ENCODE measurements at places on chromosomes 16 and 17.

DNA sequence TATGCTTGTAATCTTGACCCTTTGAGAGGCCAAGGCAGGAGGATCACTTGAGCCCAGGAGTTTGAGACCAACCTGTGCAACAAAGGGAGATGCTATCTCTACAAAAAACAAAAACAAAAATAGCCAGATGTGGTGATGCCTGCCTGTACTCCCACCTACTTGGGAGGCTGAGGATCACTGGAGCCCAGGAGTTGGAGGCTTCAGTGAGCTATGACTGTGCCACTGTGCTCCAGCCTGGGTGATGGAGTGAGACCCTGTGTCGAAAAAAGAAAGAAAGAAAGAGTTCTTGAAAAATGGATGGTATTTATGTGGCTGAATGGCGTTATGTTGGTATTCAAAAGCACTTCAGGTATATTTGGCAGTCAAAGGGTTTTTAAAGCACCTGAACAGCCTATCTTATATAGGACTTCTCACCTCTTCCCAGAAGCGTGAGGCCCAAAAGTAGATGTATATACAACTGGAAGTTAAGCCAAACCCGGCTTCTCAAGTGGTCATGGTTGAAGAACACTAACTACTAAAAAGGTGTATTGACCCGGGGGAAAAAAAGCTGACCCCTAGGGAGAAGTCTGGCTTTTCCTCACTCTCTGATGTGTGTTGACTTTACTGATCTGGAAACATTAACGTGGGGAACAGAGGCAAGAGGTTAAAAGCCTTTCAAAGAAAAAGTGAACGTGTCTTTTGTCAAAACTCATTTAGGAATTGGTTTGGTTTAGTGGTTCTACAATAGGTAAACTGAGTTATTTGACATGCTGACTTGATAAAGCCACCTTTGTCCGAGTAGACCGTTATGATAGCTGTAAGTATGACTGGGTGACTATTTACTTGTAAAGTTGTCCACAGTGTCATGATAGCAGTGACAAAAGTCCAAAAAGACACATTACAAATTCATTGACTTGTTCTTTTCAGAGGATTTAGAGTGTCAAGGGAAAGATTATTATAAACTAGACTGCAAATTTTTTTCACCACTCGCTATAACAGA lies 183.4 kb downstream of the IRX3 start:
- no peak for DNase-seq

DNA sequence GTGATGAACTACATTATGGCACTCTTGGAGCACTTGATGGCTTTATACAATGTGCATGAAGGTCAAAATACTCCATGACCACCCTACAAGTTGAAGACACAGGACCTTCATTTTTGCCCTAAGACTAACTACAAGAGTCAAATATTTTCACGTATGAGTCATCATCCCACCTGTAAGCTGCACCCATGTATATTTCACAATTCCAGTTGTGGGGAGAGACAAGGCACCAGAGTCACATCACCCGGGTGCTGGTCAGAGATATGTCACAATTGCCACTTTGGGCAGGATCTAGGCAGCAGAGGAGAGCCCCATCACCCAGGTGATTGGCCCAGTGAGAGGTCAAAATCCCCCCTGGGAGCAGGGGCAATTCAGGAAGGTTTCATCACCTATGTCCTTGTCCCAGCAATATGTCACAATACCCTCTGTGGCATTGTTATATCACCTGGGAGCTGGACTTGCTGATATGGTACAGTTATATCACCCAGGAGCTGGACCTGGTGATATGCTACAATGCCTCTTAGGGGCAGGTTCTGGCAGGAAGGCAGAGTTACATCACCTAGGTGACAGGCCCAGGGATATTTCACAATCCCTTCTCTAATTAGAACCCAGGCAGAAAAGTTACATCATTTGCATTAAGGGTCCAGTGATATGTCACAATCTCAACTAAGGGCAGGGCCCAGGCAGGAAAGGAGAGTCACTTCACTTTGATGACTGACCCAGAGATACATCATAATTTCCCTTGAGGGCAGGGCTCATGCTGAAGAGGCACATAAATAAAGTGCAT lies 1839.2 kb downstream of the TP53TG3F start:
- no peak for DNase-seq

DNA sequence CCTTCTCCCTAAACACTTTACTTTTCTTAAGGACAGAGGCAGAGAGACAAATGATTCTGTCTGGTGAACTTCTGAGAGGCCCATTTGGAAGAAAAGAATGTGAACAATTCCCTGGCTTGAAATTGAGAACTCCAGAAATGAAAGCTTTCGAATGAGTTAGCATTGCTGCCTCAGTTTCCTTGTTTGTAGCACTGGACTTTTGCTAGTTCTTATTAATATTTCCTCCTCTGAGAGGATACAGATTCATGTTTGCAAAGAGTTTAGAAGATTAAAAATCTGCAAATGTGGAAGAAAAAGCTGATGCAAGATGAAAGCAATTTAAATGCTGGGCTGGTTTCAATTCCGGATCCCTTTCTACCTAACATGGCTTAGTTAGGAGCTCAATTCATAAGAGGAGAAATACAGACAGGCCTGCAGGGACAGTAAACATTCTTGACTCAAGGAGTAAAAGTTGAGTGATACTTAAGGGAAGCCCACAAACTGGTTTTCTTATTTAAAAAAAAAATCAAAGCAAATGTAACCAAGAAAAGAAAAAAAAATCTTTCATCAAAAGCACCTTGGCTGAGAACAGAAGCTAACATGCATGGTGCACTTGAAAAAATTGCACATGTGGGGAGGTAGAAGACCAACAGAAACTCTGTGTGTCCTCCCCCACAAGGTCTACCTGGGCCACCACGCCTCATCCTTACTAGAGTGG lies 27.1 kb downstream of the HNF1B start:
- DNase-seq: no peak

- DNase-seq: no peak
These were observed 192 bp downstream of the FASN start for GRCh38 chr17:82097919-82098168.

GRCh38 chr17:27667656-27668487 lies 36.9 kb downstream of the LGALS9 start:
- no peak for DNase-seq

Measured in activated naive CD4-positive, alpha-beta T cell treated with Interleukin-2 at 50 U/mL for 16 hours (primary cell).